ENCODE measurements at places on chromosomes 7 and 10.

DNA sequence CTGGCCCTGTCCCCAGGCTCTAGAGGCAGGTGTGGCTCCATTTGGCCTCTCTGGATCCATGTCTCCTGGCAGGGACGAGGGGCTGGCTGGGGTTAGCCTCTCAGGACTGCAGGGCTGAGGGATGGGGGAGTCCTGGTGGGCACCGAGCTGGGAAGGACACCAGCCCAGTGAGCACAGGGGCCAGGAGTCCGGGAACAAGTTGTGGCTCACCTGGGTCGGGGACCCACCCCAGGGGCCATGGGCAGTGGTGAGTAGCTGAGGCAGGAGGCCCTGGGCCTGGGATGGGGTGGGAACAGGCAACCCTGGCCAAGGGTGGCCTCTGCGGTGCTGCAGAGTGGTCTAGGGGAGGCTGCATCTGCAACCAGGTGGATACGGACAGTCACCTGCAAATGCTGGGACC, 24.1 kb downstream of the ANTXRL start:
- DNase-seq, result no peak

GRCh38 chr7:133233142-133233541, 19.7 kb upstream of the EXOC4 start:
- no peak for DNase-seq

DNA sequence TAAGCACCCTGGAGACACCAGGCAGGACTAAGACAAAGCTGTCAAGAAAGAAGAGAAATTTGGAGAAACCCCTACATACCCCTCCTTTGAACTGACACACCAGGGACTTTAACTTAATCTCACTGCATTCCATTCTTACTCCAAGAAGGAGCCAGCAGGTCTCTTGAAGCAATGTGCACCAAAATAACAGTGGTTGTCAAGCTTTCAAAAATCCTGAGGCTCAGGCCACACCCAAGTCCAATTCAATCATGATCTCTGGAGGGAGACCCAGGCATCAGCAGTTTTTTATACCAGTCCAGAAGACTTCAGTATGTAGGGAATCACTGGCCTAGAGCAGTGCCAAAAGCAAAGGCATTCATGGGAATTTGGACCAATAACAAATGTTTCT, 6.8 kb downstream of the SLC25A13 start:
- no peak for DNase-seq

GRCh38 chr10:8032558-8032957, 21.9 kb upstream of the GATA3 start:
- DNase-seq, result no peak

- no peak for DNase-seq
Measured at GRCh38 chr7:92824450-92824849, 11.9 kb downstream of the CDK6 start.

- DNase-seq, result no peak
Measured at GRCh38 chr7:72025381-72025960, 386.7 kb downstream of the CALN1 start.

GRCh38 chr7:135184254-135184841, 13.8 kb upstream of the CYREN start:
- no peak for DNase-seq

DNA sequence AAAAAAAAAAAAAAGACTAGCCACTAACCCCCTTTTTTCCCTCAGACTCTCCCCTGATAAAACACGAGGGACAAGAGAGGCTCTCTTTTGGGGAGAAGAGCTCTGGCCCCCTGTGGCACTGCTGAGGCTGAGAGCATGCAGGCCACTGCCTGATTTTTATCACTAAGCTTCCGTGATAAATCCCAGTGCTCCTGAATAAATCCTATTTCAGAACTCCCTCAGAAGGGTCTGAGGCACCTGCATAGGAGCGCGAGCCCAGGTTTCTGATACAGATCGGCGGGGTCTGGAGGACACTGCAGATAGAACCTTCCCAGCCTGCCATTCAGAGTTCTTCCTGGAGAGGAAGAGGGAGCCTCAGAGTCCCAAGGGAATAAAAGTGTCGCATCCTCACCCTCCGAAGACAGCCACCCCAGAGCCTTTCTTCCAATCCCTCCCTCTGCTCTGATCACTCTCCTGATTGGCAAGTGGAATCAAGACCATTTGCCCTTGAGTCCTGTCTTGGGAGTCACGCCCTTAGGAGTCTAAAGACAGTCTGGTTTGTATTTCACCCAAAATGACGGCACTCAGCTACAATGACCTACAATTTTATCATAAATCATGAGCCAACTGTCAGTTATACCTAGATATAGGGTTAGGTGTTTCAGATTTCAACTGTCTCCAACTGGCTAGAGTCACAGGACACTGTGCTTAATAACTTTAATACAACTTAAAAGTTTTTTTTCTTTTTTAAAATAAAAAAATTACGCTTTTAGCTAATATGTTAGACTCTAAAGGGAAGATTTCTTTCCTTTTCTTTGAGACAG, 153.5 kb downstream of the RNF216 start:
- no peak for DNase-seq

- no peak for DNase-seq
Measured at GRCh38 chr7:55893940-55894339, 6.7 kb downstream of the ZNF713 start.
